C1 segment of cervical spinal cord (tissue), 14 donors: ENCODE measurements at places on chromosomes 4 and X.

DNA sequence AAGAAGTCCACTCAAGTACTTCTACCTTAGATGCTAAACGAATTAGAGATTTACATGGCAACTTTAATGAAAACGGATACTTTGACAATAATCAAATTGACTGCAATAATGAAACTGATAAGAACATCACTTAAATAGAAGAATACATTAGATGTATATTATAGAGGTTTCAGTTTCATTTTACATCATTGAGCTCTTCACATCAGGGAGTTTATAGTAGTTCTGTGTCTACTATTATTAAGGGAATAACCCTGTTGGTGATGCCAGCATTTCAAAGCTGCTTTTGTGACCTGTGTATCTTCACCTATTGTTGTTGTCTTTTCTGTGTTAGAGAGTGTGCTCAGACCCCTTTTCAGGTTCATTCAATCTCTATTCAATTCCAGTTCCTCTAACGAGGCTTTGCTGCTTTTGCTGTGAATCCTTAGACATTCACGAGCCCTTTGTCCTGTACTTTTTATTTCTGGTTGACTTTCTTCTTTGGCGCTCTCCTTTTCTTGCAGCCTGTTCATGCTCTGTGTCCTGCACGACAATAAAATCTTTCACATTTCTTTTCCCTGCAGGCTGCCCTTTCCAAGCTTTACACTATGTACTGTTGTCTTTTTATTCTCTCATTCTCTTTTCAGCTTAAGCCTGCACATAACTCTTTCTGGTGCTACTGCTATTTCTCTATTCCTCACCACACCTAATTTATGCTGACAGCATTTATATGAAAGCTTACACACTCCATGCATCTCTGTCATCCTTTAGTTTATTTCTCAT, 232.1 kb downstream of the CPE start:
- no peak for DNase-seq

GRCh38 chr4:152039023-152039481, 278.2 kb upstream of the GATB start:
- DNase-seq = no peak

DNA sequence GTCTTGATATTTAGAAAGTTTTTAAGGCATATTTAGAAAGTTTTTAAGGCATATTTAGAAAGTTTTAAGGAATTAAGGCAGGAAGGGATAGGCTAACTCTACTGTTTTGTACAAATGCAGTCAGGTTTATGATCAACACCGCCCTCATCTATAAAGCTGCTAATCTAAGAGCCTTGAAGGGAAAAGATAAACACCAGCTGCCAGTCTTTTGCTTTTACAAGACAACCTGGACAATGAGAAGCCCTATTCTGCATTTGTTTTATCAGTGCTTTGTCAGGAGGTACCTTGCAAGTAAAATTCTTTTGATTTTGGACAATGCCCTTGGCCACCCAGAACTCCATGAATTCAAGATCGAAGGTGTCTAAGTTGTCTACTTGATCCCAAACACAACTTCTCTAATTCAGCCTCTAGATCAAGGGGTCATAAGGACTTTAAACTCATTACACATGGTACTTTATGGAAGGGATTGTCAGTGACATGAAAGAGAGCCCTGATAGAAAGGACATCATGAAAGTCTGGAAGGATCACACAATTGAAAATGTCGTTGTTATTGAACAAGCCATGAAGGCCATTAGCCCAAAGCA, 39.8 kb downstream of the IL15 start:
- DNase-seq = no peak

DNA sequence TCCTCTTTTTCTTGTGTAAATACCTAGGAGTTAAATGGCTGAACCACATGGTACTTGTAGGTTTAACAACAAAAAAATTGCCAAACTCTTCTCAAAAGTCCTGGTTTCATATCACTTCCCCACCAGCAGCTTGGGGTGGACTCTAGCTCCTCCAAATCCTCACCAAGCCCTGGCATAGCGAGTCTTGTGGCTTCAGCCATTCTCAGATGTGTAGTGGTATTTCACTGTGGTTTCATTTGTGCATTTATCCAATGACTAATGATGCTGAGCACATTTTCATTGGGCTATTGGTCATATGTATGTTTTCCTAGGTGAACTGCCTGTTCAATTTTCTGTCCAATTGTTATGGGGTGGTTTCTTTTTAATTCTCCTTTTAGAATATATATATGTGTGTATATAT, 249.3 kb downstream of the NLGN4X start:
- no peak for DNase-seq

DNA sequence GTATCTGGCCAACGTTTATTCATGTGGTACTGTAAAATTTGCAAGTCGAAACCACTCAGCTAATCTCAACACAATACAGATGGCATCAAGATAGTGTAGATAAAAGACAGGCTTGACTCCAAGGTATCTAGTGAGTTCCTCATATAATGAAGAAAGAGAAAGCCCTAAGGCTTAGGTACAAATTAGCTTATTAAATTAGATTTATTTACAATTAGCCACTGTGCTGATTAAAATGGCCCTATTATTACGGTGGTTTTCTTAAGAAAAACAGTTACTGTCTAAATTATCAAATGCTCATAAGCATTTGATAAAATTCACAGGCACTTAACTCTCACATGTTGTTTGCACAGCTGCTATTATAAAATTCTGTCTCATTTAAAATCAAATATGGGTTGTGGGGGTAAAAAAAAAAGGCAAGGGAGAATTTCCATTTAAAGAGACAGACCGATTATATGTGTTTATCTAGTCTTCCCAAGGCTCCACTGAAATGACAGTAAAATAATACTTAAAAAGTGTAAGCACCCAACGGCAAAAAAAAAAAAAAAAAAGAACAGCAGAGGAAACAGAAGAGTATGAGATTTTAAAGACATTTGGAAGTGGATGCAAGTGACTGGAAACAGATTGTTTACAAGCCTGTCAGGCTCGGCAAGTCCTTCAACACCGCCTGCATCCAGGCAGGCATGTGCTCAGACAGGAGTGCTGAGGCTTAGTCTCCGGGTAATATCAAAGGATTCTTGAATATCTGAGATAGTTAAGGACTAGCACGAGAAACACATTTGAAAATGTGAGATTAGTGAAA, 55.1 kb downstream of the FAM13A start:
- no peak for DNase-seq

DNA sequence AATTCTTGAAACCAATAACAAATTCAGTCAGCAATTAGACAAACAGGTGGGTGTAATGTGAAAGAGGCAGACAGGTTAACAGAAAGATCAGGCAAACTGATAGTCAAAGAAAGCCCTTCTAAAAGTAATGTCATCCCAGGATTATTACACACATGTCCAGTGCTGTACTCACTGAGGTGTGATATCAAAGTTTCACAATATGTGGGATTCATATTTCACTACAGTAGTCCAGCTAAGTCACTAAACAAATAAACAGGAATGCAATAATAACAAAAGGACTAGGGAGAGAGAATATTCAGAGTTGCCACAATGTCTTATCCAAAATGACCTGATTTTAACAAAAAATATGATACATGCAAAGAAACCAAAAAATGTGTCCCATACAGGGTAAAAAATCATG, 787.5 kb downstream of the FSTL5 start:
- DNase-seq = no peak

GRCh38 chr4:26840786-26841185, 19.9 kb upstream of the STIM2 start:
- DNase-seq = no peak

DNA sequence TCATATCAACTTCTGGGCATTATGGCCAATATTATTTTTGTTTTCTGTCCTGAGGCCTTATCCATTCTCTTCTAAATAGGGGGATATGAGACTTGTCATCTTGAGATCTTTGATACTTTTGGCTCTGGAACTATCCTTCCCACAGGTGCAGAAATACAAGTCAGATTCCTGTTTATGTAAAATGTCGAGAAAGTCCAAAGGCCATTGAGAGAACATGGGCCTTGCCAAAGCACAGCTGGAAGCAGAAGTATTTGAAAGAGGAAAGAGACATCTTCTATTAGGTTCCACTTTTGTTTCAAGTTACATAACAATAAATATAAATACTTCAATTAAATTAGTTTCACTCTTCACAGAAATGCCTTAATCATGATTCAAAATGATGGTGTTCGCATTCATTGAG, 20.8 kb upstream of the PRSS48 start:
- no peak for DNase-seq

DNA sequence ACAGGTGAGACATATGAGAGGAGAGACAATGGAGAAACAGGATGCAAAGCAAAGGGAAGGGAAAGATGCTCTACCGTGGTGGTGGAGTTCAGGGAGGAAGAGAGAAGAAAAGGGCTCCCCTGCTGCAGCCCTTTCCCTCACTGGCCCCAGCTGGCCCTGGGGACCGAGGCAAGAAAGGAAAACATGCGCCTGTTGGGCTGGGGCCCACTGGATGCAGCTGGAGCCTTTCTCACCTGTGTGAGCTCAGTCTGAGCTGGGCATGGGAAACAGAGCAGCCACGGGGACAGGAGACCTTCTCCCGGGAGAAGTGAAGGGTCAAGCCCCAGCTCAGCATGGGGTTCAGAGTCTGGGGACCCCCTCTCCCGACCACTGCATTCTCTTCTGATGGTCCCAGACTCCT, 11.9 kb downstream of the NXF3 start:
- no peak for DNase-seq
